Dorsolateral prefrontal cortex (tissue), 122 donors: ENCODE measurements at places on chromosomes 4 and X. TPM values are rescaled to one million over a fixed set of nuclear protein-coding genes. Genes with fewer than 3 reads are reported as not detected.

Gene ANKRD50
- total RNA-seq, result 14.8 TPM

Gene NWD2
- 12.1 TPM for total RNA-seq

Gene PRSS12
- total RNA-seq, result 5.1 TPM

Gene ELOVL6
- 26.8 TPM for total RNA-seq

Gene NUDT10
- total RNA-seq, result 22.6 TPM

Gene PPP1R3F
- 38.6 TPM for total RNA-seq

Gene RNF128
- 4.9 TPM for total RNA-seq

Gene GABRG1
- 41.0 TPM for total RNA-seq

Gene RGN
- 24.2 TPM for total RNA-seq

Gene SSX4
- not detected for total RNA-seq
